Lung microvascular endothelial cell (primary cell): ENCODE measurements at places on chromosomes 3 and 15. TPM values are rescaled to one million over a fixed set of nuclear protein-coding genes. Genes with fewer than 3 reads are reported as not detected.

GRCh38 chr3:181458857-181459256, 252.9 kb upstream of the SOX2 start:
- no peak for DNase-seq

- DNase-seq: no peak
Measured at GRCh38 chr3:31117854-31118253, 223.4 kb upstream of the GADL1 start.

- no peak for DNase-seq
Measured at GRCh38 chr3:133697960-133698359, 36.2 kb upstream of the TOPBP1 start.

- no peak for DNase-seq
Measured at GRCh38 chr3:123508178-123508577, 59.3 kb upstream of the ADCY5 start.

PIGB gene
- 6.5 and 7.6 TPM in 2 replicates for total RNA-seq

GRCh38 chr3:184337399-184337714, at the start of gene FAM131A:
TSS of gene FAM131A (plus strand) at chr3:184337600. CDS start at chr3:184337631, 31 bp downstream.
- DNase-seq: peak; percentile 29

DNA sequence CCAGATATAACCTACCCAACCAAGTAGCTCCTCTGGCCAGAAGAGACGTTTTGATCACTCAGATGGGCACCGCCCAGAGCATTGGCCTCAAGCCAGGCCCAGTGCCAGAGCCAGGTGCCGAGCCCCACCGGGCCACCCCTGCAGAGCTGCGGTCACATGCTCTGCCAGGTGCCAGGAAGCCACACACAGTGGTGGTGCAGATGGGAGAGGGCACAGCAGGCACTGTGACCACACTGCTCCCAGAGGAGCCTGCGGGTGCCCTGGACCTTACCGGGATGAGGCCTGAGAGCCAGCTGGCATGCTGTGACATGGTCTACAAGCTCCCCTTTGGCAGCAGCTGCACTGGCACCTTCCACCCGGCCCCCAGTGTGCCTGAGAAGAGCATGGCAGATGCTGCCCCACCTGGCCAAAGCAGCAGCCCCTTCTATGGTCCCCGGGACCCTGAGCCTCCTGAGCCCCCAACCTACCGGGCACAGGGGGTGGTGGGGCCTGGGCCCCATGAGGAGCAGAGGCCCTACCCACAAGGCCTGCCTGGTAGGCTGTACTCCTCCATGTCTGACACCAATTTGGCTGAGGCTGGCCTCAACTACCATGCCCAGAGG, 19.1 kb upstream of the APEH start:
- DNase-seq: no peak

- DNase-seq: no peak
Measured at GRCh38 chr3:67791620-67792019, 137.2 kb upstream of the SUCLG2 start.

DNA sequence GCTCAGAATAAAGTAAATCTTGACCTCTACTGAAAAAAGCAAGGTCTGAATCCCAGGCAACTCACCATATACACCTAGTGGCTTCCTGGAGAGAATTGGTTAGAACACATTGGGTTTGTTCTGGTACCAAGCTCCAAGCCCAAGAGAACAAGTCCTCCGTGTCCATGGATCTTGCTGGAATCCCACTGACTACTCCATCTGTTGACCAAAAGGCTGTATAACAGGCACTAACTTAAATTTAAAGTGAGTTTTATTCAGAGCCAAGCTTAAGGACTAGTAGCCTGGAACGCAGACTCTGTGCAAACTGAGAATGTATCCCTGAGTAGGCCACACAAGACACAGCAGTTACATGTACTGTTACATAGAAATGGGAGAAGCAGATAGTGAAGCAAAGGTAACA, 342.1 kb upstream of the LRRC3B start:
- no peak for DNase-seq

GRCh38 chr3:105847452-105847851, 21.4 kb downstream of the CBLB start:
- no peak for DNase-seq

- DNase-seq: peak; percentile 60
Measured at GRCh38 chr15:92391640-92392039, 2.0 kb upstream of the ST8SIA2 start.

DNA sequence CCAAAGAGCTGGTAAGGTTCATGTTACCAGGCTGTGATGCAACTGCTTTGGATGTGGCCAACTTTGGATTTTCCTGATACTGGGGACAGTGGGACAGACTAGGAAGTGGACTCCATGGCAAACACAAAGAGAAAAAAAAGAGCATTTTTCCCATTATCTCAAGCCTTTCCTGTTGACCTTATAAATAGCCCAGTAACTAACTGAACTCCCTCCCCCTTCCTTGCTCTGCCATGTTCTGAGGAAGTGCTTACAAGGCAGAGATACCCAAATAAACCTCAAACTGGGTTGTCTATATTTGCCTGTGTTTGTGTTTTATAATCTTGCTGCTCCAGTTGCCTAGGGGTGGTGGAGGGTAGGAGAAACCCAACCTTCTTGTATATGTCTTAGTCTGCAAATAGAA, 27.3 kb upstream of the SLC9A9 start:
- no peak for DNase-seq

DNA sequence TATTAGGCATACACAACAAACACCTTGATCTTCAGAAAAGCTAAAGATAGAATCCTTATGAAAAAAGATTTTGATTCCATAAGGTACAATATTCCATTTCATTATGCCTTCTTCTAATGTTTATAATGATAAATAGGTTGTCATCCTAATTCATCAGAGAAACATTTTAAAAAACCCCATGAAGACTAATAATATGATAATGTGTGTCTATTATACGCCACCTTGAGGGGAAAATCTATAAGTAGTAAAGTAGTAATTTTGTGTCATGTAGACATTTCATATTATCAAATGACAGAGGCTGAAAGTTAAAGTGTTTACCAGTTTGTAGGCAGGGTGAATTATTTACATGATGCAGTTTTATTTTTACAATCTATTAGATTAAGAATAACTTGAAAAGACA, 524.3 kb downstream of the GBE1 start:
- no peak for DNase-seq

LRRC2 gene
- under 0.01 TPM in 2 replicates for total RNA-seq
